ENCODE measurements at places on chromosomes 3 and 15. TPM values are rescaled to one million over a fixed set of nuclear protein-coding genes. Genes with fewer than 3 reads are reported as not detected.

DNA sequence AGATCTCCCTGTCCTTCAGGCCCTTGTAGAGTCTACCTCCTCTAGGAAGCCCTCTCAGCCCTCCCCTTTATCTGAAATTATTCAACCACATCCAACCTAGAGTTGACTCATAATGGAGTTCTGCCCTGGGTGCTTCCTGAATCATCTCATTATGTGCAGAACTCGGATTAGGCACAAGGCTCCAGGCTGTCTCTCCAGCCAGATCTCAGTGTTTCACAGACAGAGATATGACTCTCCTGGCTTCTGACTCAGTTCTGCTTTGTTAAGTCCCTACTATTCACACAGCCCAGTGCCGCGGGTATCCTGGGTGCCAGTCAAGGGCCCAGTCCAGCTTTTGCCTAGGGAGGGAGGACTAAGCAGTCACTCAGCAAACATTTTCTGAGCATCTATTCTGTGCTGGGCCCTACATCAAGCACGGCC lies 9.3 kb downstream of the STRA6 start:
- ATAC-seq, result peak; percentile 91

DNA sequence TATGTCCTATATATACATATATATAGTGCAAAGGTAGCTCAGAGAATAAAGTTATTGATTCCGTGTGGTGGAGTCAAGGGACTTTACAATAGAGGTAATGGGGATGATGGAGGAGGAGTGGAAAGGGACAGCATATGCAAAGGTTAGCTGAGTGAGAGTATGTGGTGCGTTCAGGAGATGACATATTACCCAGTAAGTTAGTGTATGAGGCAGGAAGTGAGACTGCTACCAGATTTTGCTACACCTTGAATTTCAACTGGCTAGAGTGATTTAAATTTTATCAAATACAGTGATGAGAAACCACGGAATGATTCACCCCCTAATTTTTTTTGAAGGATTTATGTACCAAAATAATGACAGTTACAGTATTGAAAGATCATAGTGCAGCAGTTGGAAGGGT lies 2.8 kb downstream of the ACTL6A start:
- ATAC-seq, result no peak

DNA sequence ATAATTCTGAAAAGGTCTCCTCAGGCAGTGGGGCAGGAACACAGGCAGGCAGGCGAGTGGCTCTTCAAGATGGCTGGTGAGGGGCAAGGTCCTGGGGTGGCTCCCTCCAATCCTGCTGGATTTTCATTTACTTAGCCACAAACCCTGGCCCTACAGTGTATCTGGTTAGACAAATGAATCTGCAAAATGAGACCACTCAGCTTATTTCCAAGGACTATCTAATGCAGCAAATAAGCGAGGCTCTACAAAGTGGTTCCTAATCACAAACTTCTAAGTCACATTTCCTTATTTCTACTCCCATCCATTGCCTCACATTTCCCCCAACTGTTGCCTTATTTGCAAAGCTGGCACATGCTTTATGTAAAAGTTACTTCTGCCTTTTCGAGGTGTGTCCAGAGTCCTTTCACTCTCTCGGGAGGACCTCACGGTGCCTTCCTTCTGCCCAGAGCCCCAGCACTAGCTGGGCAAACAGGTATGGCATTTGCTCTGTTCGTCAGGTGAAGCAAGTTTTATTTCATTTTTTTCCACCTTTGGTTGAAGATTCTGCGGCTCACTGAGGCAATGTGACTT lies 40.5 kb downstream of the CCDC12 start:
- no peak for ATAC-seq

- ATAC-seq, result no peak
These were observed 52.6 kb upstream of the ULK4 start for GRCh38 chr3:42014458-42014920.

DNA sequence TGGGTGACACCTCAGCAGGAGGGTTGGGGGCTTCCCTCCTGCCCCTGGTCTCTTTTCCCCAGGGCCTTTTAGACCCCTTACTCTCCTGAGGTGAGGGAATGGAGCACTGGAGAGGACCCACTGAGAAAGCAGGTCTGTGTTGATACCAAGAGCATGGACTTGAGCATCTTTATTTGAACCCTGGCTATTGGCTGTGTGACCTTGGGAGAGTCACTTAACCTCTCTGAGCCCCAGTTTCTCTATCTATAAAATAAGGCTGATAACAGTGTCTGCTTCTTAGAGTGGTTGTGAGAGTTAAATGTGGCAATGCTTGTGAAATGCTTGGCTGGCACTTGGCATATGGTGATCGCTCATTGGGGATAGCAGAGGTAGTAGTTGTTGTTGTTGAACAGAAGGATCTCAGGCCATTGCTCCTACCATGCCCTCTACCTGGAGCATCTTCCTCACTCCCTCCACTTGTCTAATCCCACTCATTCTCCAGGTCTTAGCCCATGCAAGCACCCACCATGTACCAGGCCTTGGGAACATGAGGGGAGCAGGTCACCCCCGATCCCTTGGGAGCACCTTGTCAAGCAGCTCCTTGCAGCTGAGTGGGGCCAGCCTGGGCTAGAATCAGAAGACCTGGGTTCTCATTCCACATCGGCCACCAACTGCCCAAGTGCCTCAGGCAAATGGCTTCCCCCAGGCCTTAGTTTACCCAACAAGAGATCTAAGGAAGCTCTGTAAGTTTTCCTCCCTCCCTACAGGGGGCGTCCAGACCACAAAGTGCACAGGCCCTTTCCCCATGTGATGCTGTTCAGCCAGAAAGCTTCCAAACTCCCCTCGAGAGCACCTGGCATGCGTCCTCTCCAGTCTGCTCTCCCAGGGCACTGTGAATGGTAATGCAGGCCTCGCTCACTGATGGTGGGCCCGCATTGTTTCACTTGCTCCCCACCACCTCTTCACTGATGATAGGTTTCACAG lies 96.7 kb downstream of the LSM3 start:
- ATAC-seq, result no peak

GRCh38 chr3:44100298-44100695 lies 141.4 kb upstream of the TOPAZ1 start:
- no peak for ATAC-seq

GRCh38 chr3:180630371-180630770 lies 28.4 kb downstream of the TTC14 start:
- no peak for ATAC-seq

- no peak for ATAC-seq
These were observed 20.7 kb downstream of the RAP2B start for GRCh38 chr3:153182501-153183293.

DNA sequence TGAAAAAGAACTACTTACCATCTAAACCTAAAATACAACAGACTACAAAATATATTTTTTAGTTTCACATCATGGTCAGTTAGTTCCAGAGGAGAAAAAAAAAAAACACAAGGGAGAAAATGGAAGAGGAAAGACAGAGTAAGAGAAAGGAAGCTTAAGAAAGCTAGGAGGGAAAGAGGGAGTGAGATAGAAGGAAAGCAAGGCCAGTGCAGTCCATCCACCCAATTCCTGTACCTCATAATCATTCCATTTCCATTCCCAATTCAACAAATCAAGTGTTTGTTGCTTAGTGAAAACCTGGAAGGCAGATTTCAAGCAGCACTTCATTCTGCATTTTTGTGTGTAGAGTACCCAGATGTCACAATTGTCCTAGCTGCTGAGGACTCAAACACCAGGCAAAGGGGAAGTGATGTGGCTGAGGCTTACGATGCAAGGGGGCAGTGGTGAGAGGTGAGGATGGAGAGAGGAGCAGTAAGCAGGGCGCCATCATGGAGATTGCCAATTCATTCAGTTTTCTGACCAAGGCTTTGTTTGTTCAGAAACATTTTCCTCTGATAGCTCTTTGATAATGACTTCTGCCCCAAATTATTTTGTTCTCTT lies 83.6 kb upstream of the GSK3B start:
- no peak for ATAC-seq

- no peak for ATAC-seq
These were observed 175.9 kb downstream of the THRB start for GRCh38 chr3:24318677-24319287.

GRCh38 chr3:188446766-188447165 lies 292.8 kb downstream of the LPP start:
- no peak for ATAC-seq

- ATAC-seq, result no peak
These were observed 373.1 kb downstream of the MFSD1 start for GRCh38 chr3:159174715-159175692.

DNA sequence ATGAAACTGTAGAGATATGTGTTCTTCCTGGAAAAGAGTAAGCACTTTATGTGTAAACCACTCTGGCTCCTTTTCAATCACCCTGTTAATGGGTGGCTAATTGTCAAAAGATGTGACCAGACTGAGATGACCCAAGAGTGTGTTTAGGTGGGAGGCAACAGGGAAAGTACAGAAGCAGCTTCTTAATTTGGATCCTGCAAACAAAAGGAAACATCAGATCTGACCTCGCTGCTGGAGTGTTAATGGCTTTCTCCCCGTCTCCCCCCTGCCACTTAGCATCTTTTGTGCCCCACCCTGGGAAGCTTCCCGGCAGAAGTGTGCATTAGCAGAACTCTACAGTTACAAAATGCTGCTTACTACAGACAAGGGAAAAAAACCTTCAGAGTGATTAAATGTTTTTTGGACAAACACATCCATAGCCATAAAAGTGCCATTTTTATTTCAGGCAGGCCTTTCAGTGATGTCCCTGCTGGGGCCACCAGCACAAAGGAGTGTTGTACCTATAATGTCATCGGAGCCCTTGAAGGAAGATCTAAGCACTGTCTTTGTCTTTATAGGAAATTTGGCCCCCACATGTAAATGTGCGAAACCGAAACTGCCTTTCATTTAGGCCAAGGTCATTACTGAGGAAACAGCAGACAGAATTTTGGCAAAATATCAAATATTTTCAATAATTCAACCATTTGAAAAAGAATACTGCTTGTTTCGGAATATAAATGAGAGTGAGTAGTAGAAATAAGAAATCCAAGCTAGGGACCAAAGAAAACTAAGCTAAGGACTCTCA lies 311.0 kb downstream of the WDR72 start:
- no peak for ATAC-seq

- ATAC-seq, result no peak
These were observed 163.6 kb upstream of the SETMAR start for GRCh38 chr3:4139462-4140140.

- no peak for ATAC-seq
These were observed 78.5 kb downstream of the FGF7 start for GRCh38 chr15:49501586-49501985.

- ATAC-seq, result peak; percentile 14
These were observed 18.3 kb downstream of the OSBPL10 start for GRCh38 chr3:31962801-31963205.

- peak; percentile 56 for ATAC-seq
These were observed 61.8 kb downstream of the OXNAD1 start for GRCh38 chr3:16326724-16327349.

DNA sequence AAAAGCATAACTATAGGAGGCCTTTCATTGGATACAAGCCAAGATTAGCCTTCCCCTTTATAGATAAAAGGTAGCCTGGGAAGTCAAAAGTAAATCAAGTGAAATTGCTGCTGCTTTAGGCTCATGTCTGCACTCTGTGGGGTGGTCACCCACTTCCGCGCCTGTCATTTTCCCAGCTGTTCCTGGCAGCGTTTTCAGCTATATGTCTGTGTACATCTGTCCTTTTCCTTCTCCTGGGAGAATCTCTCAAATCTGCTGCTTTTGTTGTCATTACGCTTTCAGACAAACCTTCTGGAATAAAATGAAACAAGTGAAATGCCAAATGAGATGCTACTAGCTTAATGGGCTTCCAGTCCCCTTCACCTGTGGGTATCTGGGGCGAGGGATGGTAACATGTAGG lies 211.8 kb downstream of the MCTP2 start:
- no peak for ATAC-seq

GRCh38 chr15:55279746-55280351 lies 9.8 kb downstream of the RAB27A start:
- peak; percentile 72 for ATAC-seq

GRCh38 chr3:98568402-98568801 lies 25.0 kb downstream of the CPOX start:
- no peak for ATAC-seq

DNA sequence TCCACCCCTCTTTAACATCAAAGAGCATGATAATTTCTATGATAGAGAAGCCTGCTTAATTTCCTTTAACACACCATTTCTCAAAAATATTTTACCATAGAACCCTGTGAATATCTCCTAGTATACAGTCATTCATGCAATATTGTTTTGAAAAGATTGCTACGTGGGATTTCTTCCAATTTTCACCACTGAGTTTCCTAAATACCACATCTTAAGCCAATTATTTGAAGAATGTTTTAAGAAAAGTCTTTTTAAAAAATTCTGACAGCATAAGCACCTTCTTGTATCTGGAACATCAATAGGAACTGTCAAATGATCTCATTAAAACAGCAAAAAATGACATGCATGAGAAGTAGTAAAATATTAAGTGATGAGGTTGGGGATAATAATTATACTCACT lies 1126.7 kb downstream of the TUSC7 start:
- ATAC-seq, result no peak

DNA sequence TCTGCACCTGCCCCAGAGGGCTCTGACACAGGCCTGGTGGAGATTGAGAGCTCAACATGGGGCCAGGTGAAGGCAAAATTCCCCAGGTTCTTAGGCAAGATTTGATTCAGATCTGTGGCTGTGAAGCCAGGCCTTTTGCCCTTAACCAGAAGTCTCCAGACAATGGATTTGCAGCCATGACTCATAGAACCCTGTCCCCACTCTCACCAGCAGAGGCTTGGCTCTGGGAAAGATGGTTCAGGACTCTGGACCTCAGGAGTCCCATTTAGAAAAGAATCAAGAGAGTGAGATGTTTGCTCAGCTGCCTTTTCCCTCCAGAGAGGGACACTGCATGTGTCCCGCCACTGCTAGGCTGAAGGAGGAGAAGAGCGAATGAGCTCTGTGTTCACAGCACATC lies 361.4 kb upstream of the ICE2 start:
- ATAC-seq, result peak; percentile 33

DNA sequence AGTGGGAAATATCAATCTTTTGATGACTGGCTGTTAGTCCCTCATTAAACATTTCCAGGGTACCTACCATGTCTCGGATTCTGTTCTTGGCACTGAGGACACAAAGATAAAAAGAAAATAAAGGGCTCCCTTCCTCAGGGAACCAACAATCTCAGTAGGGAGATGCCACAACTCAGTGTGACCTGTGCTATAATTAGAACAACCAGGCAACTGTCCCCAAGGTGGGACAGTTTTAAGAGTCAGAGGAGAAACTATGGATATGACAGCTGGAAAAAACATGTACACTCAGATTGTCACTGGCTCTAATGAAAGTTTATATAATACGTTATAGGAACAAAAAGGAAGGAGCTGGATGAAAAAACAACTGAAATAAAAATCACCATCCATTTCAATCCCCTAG lies 23.3 kb upstream of the CMTM8 start:
- ATAC-seq, result no peak

Gene PLA2G4D
- total RNA-seq, result 1.5 TPM

Gene ACTRT3
- total RNA-seq, result 1.6 TPM

Gene SNX22
- 0.28 TPM for total RNA-seq

Gene NR2E3
- 0.56 TPM for total RNA-seq

Gene SLC41A3
- total RNA-seq, result 22.9 TPM

Gene RAB5A
- total RNA-seq, result 55.0 TPM

Gene PLA2G4E
- 18.1 TPM for total RNA-seq

Gene TRMT10C
- 14.6 TPM for total RNA-seq

Gene B3GNT5
- total RNA-seq, result 70.7 TPM

Gene TMIE
- 1.6 TPM for total RNA-seq

Gene LMAN1L
- total RNA-seq, result not detected

Gene GOLGA8O
- total RNA-seq, result 1.4 TPM

Gene BDH1
- 67.9 TPM for total RNA-seq

All from esophagus mucosa (tissue), 1 donor.